ENCODE measurements at places on chromosomes 4 and X. TPM values are rescaled to one million over a fixed set of nuclear protein-coding genes. Genes with fewer than 3 reads are reported as not detected.

- DNase-seq: no peak
Measured at GRCh38 chr4:112652216-112652615, 15.3 kb downstream of the LARP7 start.

- DNase-seq: no peak
Measured at GRCh38 chr4:113646442-113646822, 115.1 kb downstream of the CAMK2D start.

Gene SGCB
- 1.5 TPM for polyA plus RNA-seq

DNA sequence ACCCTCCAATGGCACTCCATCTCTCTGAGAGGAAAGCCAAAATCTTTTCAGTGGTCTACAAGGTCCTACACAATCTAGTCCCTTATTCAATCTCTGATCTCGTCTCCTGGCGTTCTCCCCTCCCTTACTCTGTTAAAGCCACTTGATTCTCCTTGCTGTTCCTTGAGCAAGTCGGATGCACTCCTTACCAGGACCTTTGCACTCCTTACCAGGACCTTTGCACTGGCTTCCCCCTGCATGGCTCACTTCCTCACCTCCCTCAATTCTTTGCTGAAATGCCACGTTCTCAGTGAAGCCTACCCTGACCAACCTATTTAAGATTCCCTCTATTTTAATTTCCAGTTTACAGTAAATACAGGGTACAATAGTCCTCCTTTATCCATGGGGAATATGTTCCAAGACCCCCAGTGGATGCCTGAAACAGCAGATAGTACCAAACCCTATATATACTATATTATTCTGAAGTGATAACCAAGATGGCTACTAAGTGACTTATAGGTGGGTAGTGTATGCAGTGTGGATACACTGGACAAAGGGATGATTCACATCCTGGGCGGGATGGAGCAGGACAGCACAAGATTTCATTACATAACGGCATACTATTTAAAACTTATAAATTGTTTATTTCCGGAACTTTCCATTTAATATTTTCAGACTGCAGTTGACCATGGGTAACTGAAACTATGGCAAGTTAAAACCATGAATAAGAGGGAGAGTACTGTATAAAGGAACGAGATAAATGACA, 6.5 kb upstream of the DLG3 start:
- no peak for DNase-seq

GRCh38 chr4:89307446-89308160, at the start of gene GPRIN3:
Gene GPRIN3 (minus strand): TSS chr4:89307800. CDS start chr4:89250110, 57,690 bp downstream.
- DNase-seq: peak; percentile 74

Gene BDH2
- 16.4 TPM for polyA plus RNA-seq

DNA sequence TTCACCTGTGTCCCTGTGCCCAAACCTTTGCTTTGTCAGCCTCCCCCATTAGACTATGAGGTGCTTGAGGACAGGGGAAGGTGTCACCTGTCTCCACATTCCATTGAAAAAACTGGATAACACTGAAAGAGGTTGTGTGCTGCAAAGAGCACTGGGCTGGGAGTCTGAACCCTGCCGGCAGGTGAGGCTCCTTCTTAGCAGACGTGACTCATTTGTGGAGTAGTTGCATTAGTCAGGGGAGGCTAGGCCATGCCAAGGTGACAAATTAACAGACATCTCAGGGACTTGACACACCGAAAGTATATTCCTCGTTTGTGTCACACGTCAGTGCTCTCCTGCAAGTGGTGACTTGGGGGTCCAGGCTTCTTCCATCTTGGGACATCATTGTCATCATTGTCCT, 95.9 kb upstream of the STX18 start:
- no peak for DNase-seq

Gene CXCL3
- not detected for polyA plus RNA-seq

DNA sequence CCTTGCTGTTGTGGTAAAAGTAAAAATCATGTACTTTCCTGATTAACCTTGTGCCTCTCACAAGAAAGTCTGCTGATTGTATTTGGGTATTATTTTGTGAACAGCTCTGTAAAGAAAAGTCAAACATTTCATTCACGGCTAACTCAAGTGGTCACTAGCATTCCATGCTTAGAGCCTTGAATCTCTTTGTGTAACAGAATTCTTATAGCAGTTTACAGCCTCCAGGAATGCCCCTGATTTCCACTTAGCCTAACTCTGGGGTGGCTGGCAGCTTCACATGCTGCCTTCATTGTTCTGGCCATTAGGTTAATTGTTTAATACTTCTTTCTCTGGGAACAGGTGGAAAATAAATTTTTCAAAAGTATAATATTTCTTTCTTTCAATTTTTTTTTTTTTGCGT, 226.7 kb downstream of the RBMX2 start:
- DNase-seq: no peak

GRCh38 chr4:81366779-81367178, 104.9 kb downstream of the RASGEF1B start:
- no peak for DNase-seq

DNA sequence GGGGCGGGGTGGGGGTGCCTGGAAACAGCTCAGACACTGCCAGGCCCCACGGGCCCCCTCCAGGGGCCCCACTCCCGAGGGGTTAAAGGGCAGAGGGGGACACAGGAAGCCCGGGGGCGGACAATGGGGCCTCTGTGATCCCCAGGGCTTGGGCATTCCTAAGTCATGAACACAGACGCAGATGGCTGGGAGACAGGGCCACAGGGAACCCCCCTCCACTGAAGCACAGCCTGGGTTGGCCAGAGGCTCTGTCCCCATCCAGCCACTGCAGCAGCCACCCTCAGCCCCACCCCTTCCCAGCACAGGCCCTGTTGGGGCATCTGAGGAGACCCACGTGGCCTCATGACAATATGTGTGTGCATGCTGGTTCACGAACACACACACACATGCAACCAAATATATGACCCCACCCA, 3.9 kb downstream of the L1CAM start:
- DNase-seq: no peak

GRCh38 chr4:41264212-41264611, 7.5 kb downstream of the UCHL1 start:
- no peak for DNase-seq
